LoVo (cell line): ENCODE measurements at places on chromosomes 5 and 9.

DNA sequence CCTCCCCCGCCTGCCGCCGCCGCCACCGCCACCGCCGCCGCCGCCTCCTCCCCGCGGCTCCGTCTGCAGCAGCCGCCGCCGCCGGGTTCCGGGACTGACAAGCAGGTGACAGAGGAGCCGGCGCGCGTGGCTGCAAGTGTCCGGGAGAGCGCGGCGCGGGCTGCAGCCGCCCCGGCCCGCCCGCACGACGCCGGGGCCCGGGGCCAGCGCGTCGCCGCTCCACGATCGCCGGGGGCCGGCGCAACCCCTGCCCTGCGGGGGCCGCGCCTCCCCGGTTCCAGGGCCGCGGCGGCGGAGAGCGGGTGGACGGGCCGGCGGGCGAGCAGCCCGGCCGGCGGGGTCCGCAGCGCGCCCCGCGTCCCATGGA is 343 bp downstream of the LMX1B start:
- DNase-seq: no peak

GRCh38 chr5:134258896-134259295 is 33.0 kb upstream of the PPP2CA start:
- DNase-seq: no peak

DNA sequence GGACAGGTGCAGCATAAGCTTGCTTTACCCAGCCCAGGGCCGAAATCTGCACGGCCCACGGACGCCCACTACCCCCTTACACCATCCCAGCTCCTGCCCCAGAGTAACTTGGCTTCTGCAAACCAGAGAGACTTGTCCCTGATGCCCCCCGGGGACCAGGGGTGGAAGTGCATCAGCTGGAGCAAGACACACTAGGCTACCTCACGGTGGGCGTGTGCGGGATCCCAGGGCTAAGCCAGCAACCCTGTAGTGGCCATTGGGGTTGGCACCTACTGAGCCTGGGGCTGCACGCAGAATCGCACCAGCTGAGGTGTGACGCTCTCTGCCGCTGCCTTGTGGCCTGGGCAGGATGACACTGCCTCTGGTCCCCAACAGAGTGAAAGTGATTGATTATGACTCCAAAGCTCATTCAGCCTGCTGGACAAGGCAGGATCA is 6.1 kb upstream of the ZNF79 start:
- no peak for DNase-seq

DNA sequence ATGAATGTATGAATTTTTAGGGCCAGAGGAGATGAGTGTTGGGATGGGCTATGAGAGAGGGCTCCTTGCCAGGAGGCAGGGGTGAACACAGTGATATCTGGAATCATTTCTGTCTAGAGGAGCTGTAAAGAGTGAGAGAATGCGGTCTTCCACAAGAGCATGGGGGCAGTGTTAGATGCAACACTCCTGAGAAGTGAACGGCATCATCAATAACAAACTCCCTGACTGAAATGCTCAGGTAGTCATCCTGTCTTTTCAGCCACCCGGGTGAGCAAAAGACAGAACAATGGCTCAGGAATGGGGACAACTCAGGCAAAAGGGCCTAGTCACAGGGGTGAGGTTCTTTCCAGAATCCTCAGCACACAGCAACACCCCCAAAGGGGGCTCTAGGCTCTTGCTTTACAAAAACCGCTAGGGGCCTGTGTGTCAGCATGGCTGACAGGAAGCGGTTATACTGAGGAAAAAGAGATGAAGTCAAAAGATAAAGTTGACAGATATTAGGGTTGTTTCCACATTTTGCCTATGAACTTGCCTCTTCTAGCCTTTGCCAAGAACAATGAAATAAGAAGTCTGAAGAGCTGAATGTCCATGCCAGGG is 104.6 kb upstream of the LRRTM2 start:
- DNase-seq: no peak

DNA sequence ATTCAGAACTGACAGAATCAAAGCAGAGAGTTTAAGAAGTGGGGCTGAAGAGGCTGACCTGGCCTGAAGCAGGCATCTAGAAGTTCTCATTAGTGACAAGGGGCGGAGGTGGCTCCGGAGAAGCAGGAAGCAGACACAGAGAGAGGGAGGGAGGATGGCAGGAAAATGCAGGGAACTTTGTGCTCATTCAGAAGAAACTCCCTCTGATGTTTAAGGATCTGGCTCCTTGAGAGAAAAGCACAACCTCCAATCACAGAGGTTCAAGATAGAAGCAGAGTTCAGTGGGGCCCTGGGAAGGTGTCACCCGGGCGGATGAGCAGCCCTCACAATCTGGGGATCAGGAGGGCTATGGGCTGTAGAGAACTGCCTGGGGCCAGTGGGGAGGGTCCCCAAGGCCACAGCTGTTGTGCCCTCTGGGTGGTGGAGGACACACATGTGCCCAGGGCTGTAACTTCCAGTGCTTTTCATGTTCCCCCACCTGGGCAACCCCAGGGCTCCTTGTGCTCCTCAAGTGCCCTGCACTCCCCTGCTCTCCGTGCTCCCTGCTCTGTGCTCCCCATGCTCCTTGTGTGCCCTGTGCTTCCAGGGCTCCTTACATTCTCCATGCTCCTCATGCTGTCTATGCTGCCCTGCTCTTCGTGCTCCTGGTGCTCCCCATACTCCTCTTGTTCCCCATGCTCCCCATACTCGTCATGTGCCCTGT is 51.4 kb downstream of the TRIP13 start:
- no peak for DNase-seq

- no peak for DNase-seq
Observed at GRCh38 chr5:53083927-53084326, 25.6 kb downstream of the MOCS2 start.

- DNase-seq: no peak
Observed at GRCh38 chr5:126961702-126962101, 68.7 kb downstream of the MARCHF3 start.

- DNase-seq: no peak
Observed at GRCh38 chr5:131393498-131393968, 129.7 kb downstream of the CDC42SE2 start.

DNA sequence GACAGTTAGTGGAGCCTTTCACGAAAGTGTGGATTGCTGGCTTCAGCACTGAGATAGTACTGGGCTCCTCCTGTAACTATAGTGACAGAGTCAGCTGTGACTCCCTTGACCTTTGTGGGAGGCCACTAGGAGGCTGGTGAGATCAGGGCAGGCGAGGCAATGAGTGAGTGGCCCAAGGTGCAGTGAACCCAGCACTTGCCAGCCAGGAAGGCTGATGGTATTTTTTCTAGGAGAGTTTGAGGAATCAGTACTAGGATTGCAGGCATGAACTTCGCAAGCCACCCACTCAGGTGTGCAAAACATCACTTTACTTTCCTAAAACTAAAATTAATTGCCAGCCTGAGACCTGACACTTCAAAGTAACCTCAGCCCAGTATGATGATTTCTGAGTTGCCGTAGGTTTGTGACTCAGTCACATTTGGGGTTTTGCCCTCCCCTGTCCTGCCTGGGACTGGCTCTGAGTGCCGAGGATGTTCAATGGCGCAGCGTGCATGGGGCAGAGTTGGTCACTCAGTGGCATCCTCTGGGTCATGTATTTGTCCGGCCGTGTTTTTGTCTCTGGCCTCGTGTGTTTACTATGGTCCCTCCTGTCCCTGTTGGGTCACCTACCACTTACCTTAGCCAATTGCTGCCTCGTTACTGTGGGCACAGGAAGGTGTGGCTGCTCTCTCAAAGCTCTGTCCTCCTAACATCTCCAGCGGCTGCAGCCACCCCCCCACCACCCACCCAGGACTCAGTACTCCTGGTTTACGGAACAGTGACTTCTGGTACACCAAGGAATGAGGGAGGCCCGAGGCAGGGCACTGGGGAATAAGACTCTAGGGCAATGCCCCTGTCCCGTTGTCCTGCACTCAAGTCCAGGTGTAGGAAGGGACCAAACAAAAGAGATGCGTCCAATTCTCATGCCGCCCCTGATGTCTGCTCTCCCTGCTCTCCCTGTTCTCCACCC is 67.2 kb downstream of the IL31RA start:
- no peak for DNase-seq

- DNase-seq: no peak
Observed at GRCh38 chr5:141573489-141574121, 45.2 kb downstream of the DIAPH1 start.

GRCh38 chr9:89953824-89954615 is 349.2 kb downstream of the GADD45G start:
- DNase-seq: no peak

DNA sequence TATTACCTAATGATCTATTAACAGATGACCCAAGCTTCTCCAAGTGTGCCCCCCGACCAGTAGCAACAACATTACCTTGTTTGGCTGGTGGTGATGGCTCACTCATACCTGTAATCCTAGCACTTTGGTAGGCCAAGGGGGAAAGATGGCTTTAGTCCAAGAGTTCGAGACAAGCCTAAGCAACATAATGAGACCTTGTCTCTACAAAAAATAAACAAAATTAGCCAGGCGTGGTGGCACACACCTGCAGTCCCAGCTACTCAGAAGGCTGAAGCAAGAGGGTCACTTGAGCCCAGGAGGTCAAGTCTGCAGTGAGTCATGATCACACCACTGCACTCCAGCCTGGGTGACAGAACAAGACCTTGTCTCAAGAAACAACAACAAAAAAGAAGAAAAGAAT is 62.9 kb downstream of the GCNT1 start:
- no peak for DNase-seq

DNA sequence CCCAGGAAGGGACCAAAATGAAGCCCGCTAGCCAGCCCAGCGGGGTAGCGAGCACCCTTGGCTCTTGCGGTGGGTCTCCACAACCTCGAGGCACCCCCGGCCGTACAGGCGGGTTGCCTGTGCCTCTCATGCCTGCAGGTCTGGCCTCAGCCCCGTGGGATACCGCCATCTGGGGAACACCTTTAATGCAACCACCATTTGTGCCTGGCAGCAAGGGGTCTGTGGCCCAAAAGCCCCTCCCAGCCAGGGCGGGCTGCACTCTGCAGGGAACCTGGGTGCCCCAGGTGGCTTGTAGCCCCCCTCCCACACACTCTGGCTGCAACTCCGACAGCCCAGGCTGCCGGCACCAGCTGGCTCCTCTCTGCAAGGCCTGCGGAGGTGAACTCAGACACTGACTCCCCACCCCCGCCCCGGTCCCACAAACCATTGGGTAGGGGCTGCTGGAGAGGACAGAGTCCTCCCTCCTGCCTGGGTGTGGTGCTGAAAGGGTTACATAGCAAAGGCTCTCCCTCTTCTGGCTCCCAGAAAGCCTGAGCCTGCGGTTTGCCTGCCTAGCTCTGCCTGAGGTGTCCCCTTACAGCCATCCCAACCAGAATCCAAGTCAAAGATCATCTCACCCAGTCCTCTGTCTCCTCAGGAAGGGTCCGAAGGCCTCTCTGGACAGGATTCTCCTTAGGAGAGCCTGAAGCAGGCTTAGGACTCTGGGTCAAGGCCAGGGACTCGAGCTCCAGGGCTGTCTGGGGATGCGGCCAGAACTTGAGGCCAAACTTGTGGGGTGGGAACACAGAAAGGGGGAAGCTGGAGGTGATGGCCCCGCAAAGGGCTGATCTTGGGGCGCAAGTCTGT is 109.4 kb downstream of the PSD2 start:
- DNase-seq: no peak

DNA sequence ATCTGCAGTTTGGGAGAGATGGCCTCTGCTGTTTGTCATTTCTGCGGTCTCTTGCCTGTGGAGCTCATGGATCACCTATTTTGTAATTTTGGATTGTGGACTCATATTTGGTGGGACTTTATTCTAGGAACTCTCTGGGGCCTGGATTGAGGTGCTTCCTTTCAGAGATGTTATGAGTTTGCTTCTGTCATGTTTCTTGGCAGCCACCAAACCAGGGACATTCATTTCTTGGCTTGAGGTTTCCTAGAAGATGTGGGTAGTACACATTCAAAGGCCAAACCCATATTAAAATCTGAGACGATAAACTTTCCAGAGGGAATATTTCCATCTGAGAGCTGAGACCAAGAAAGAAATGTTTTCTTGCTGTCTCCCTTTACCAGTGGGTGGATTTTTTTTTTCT is 37.2 kb upstream of the GADD45G start:
- DNase-seq: no peak

GRCh38 chr9:116767219-116767618 is 80.1 kb downstream of the TRIM32 start:
- no peak for DNase-seq

DNA sequence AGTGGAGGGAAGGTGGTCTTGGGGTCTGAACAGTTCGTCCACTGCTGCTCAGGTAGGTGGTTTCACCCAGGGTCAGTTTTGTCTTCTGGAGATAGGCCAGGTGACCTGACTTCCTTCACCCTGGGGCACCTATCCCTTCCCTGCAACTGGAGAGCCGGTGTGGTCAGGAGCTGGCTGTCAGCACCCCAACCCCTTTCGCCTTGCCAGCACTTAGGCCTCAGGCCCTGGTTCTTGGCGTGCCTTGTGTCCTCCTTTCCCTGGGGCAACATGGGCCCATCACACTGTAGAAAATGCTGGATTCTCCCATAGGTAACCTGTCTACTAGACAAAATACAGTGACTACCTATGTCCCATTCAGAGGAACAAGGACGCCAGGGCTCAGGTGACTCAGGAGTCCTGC is 13.1 kb downstream of the PROP1 start:
- no peak for DNase-seq

DNA sequence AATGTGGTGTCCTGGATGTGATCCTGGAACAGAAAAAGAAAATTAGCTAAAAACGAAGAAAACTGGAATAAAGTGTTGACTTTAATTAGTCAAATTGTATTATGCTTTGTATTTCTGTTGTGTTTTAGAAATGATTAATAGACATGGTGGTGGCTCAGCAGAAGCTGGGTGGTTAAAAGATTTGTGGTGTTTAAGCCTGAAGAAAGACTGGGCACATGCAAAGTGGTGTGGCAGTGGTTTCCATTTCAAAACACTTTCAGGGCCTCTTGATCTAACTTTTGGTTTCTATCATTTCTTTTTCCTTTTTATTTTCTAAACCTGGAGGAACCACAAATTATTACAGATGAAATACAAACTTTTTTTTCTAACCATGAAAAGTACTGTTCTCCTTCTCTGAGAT is 44.1 kb downstream of the ADGRV1 start:
- DNase-seq: no peak

GRCh38 chr9:110821064-110821463 is 152.5 kb downstream of the MUSK start:
- DNase-seq: no peak

- no peak for DNase-seq
Observed at GRCh38 chr9:20065796-20066700, 277.2 kb upstream of the SLC24A2 start.

DNA sequence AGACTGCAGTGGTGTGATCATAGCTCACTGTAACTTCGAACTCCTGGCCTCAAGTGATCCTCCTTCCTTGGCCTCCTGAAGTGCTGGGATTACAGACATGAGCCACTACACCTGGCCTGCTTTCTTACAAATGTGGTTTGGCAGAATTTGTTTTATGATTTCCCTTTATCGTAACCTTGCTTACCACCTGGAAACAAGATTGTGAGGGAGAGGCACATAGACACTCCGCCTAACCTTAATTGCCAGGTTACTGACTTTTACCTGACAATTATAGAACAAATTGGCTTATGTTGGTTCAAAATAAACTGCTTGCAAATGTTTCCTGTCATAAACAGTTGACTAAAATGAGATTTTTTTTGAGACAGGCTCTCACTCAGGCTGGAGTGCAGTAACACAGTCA is 26.8 kb upstream of the HMGCR start:
- no peak for DNase-seq

GRCh38 chr5:169649486-169649885 is 12.4 kb downstream of the DOCK2 start:
- no peak for DNase-seq

- no peak for DNase-seq
Observed at GRCh38 chr5:111223101-111223786, 940 bp upstream of the CAMK4 start.
